ENCODE measurements at places on chromosomes 6 and 20.

- DNase-seq = peak; percentile 35
Observed at GRCh38 chr20:41734506-41734945, 116.3 kb upstream of the CHD6 start.

DNA sequence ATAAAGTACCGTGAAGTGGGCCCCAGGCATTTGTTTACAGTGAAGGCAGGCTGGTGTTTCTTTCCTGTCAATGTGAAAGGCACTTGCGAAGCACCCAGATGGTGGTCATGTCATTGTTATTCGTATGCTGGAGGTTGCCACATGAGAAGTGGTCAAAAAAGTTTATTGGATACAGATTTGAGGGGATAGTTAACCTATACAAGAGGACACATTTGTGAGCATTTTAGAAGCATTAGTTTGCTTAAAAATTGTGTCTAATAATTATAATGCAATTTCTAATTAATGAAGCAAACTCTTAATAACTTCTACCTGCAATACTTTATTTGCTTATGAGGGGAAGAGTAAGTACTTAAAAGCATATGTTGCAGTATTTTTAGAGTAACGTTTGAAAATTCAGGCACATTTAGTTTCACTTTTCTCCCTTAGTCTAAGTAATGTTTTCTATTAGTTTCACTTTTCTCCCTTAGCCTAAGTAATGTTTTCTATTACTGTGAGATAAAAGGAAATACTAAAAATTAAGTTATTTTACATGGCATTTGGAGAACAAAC is 120.7 kb upstream of the CLDN20 start:
- DNase-seq = peak; percentile 38

- DNase-seq = no peak
Observed at GRCh38 chr6:121619987-121620740, 184.7 kb downstream of the GJA1 start.

- peak; percentile 31 for DNase-seq
Observed at GRCh38 chr6:30684386-30685156, 1.9 kb downstream of the PPP1R18 start.

DNA sequence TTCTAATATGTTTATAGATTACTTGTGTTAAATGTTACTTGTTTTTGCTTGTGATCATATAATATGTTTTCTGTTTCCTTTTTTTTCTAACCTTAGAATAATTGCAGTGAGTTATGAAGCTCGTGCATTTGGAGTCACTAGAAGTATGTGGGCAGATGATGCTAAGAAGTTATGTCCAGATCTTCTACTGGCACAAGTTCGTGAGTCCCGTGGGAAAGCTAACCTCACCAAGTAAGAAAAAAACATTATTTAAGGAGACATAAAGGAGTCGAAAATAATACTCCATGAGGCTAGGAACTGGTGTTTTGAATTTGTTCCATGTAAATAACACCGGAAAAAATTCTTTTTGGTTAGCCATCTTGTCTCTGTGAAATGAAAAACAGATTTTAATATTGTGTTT is 6.9 kb downstream of the POLH start:
- DNase-seq = peak; percentile 80
